NAMALWA (cell line): ENCODE measurements at places on chromosomes 4 and X.
A peak's percentile ranks its signal among the peaks of the same experiment; 100 is the strongest.

GRCh38 chrX:53714580-53715345, 28.2 kb upstream of the HUWE1 start:
- DNase-seq: peak; percentile 60

DNA sequence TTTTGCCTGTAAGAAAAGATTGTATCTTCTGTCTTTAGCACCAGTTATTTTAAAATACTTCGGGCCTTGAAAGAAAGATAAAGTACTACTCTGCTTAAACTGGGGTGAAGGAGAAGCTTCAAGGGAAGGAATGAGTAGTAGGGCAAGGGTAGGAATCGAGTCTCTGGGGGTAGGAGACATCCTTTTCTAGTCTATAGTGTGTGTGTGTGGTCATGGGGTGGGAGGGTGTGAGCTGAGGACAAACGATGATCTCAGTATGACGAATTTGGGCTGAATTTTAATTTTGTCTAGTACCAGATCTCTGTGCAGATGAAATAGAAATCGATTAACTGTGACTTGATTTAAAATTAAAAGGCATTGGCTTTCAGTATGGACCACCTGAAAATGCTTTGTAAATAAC, 3.3 kb upstream of the MYOZ2 start:
- no peak for DNase-seq

GRCh38 chrX:29834764-29835163, 380.6 kb upstream of the MAGEB2 start:
- no peak for DNase-seq

- no peak for DNase-seq
Observed at GRCh38 chrX:28016823-28017222, 35.6 kb upstream of the DCAF8L1 start.

- no peak for DNase-seq
Observed at GRCh38 chr4:138650929-138651448, 364.6 kb upstream of the NOCT start.

GRCh38 chrX:413322-414201, 26.9 kb upstream of the PPP2R3B start:
- DNase-seq: peak; percentile 14

DNA sequence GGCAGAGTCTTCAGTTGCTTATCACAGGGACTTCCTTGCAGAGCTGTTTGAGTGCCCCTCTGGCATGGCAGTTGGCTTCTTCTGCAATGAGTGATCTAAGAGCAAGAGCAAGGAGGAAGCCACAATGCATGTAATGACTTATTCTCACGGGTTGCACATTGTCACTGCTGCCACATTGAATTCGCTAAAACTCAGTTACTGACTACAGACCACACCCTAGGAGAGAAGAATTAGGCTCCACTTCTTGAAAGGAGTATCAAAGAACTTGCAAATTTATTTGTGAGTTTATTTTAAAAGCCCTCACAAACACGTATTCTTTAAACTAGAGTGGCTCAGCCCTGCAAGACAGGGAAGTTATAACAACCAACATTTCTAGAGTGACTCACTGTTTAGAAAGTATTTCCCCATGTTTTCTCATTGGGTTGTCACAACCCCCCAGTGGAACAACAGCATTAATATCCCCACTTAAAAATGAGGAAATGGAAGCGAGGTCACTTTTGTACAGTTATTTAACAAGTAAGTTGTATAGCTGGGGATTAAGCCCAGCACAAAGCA, 32.4 kb upstream of the RBPJ start:
- DNase-seq: peak; percentile 26
